ENCODE measurements at places on chromosomes 3 and 15. TPM values are rescaled to one million over a fixed set of nuclear protein-coding genes. Genes with fewer than 3 reads are reported as not detected.

WNT5A gene
- total RNA-seq, result 58.7 TPM

BFSP2 gene
- not detected for total RNA-seq

TMEM43 gene
- total RNA-seq, result 64.0 TPM

C3orf85 gene
- total RNA-seq, result not detected

GOLGA8O gene
- total RNA-seq, result not detected

AMT gene
- total RNA-seq, result 0.65 TPM

ITIH4 gene
- total RNA-seq, result not detected

TMEM39A gene
- total RNA-seq, result 13.7 TPM

RNU6-1 gene
- not detected for total RNA-seq

ZBED2 gene
- 20.5 TPM for total RNA-seq

ANKRD63 gene
- total RNA-seq, result not detected

SLC12A8 gene
- total RNA-seq, result 11.6 TPM

IGSF11 gene
- under 0.01 TPM for total RNA-seq

IL5RA gene
- not detected for total RNA-seq

B3GALNT1 gene
- total RNA-seq, result 19.1 TPM

TMIE gene
- not detected for total RNA-seq

FBXO40 gene
- not detected for total RNA-seq

CX3CR1 gene
- under 0.01 TPM for total RNA-seq

CHL1 gene
- not detected for total RNA-seq

ILDR1 gene
- total RNA-seq, result 1.0 TPM

WDR49 gene
- total RNA-seq, result not detected

DPPA2 gene
- total RNA-seq, result not detected

GP5 gene
- total RNA-seq, result under 0.01 TPM

KLHL40 gene
- not detected for total RNA-seq

RHCG gene
- not detected for total RNA-seq

FEZF2 gene
- not detected for total RNA-seq

AAGAB gene
- 30.5 TPM for total RNA-seq

SPINK8 gene
- not detected for total RNA-seq

LRRC31 gene
- not detected for total RNA-seq

DISP2 gene
- total RNA-seq, result 0.38 TPM

DVL3 gene
- 79.0 TPM for total RNA-seq

MUSTN1 gene
- total RNA-seq, result not detected

GP9 gene
- not detected for total RNA-seq

TRIM42 gene
- not detected for total RNA-seq

MINAR1 gene
- 0.49 TPM for total RNA-seq

RPL32 gene
- 1,124 TPM for total RNA-seq

TCAIM gene
- total RNA-seq, result 15.3 TPM

LRRIQ4 gene
- total RNA-seq, result not detected

PAQR9 gene
- not detected for total RNA-seq

LRRC58 gene
- total RNA-seq, result 15.1 TPM

SERPINI2 gene
- total RNA-seq, result not detected

CRYGS gene
- total RNA-seq, result 0.98 TPM

TIGIT gene
- not detected for total RNA-seq

All from mesangial cell (primary cell).